ENCODE measurements at places on chromosomes 7 and 10.

DNA sequence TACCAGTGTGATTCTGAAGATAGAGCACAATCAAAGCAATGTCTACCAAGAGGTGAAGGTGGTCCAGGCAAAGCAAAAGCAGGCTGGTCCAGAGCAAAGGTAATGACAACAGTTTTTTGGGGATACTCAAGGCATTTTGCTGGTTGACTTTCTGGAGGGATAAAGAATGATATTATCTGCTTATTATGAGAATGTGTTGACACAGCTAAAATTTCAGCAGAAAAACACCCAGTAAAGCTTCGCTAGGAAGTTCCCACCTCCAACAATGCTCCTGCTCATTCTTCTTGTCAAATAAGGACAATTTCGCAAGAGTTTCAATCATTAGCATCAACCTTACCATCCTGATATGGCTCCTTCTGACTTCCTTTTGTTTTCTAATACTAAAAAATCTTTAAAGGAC is 24.1 kb downstream of the GPR85 start:
- no peak for DNase-seq

GRCh38 chr7:37038706-37039105 is 314.4 kb upstream of the AOAH start:
- DNase-seq, result no peak

DNA sequence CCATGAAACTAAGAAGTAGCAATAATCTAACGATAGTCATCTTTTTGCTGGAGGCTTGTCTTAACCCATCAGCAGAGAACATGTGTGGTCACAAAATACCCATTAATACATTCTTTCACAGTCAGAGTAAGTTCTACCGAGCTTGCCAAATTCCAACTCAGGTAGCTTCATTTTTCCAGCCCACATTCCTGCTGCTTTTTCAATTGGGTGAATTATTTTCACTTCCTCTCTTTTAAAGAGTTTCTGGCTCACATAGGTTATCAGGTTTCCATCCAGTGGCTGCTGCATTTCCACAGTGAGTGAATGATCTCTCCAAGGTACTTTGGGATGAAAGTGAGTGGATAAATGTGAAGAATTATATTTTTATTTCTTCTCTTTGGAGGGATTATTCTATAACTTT is 233.1 kb downstream of the SEMA3E start:
- DNase-seq, result no peak

GRCh38 chr7:1787241-1787640 is 117.2 kb downstream of the ELFN1 start:
- DNase-seq, result no peak
